WTC11 (cell line): ENCODE measurements at places on chromosomes 2 and 18.

DNA sequence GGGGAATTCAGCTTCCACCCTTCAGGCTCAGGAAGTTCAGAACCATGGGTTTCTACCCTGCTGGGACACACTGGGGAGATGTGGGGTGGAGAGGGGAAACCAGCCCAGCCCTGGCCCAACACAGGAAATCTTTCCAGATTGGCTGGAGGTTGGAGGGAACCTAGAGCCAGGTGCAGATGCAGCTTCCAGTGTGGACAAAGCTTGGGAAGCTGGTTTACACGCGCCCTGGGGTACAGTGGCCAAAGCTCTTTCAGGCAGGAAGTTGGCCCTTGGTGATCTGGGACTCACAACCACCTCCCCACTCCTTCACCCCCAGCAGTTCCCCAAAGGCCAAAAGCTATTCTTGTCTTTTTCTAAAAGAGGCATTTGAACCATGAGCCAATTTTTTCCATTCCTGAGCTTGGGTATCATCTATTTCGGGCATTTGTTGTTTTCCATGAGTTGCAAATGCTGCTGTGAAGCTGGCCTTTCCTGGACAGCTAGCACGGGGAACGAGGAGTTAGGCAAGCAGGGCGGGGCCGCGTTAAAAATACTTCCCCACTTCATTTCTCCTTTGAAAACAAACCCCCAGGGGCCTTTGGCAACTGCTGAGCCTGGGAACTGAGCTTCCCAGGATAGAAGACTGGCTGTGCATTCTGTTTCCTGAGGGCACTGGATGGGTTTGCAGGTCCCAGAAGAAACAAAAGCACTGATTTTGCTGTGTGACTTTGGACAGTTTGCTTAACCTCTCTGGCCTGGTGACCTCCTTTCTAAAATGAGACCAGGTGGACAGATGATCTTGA lies 3.1 kb upstream of the ARID5A start:
- no peak for DNase-seq

DNA sequence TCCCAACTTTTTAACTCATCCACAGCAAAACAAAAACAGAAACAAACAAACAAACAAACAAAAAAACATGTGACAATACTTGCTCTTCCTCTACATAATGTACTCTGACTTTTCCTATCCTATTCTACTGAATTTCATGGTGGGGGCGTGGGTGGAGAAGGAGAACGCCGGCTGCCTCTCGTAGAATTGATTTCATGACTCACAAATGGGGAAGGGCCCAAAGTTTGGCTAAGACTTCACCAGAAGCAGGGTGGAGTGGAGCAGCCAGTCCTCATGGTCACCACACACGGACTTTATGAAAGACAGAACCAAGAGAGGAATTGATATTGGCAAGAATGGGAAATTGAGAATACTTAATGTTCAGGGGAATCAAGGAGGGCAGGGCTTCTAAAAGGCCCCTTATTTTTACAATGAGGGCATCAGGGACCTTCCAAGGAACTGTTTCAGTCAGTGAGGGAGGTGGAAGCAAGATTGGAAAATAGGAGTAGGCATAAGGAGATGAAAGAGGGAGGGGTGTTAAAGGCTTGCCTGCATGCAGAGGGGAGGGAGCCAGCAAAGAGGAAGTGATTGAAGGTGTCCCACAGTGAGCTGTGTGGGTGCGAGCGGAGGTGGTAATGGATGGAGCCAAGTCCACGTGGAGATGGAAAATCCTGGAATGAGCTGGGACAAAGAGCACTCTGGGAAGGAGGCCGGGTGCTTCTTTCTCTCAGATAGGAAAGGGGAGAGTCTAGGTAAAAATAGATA lies 27.9 kb downstream of the MARCHF4 start:
- no peak for DNase-seq

GRCh38 chr2:135850892-135851668 lies 14.1 kb upstream of the LCT start:
- DNase-seq: no peak

DNA sequence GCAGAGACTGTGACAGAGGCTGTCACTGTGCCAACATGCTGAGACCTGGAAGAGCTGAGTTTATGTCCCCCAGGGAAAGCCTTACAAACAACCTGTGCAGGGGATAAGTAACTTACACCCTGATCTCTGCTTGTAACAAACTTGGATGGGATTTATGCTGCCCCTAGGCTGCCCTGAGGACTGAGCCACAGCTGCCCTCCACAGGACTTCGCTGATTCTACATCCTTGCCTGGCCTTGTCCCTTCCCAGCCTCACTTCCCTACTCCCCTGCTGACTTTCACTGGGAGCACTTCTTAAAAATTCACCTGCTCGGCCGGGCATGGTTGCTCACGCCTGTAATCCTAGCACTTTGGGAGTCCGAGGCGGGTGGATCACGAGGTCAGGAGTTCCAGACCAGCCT lies 45.9 kb upstream of the ASAP2 start:
- peak; percentile 35 for DNase-seq

GRCh38 chr18:39627936-39628335 lies 2062.3 kb upstream of the CELF4 start:
- no peak for DNase-seq

DNA sequence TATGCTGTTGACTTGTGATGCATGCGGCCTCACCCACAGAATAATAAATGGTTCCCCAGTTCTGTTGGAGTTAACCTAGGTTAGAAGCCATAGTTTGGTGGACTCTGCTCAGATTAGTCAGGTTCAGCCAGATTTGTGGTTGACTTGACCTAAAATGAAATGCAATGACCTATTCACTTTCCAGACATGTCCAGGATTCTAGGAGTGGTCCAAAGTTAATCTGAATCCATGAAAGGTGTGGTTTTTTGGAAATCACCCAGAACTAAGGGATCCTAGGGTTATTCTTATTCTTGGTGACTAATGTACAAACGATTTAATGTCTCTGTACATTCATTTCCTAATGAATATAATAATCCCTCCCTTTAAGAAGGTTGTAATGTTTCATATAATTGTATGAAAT lies 88.9 kb upstream of the RBBP8 start:
- DNase-seq: no peak

DNA sequence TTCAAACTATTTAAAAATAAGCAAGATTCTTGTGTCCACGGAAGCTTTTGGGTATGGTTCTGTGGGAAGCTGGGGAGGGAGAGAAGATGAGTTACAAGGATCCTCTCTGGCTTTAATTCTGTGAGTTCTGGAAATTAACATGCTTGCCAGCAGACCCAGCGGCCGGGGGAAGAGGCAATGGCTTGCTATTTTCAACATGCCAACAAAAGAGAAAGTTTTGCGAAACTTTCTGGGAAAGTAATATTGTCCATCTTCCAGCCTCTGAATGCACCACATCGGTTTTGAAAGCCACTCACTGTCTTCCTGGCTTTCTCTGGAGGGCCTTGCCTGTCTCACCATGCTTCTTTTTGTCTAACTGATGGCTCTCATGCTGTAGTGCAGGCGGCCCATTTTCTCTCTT lies 85.7 kb downstream of the EN1 start:
- no peak for DNase-seq

DNA sequence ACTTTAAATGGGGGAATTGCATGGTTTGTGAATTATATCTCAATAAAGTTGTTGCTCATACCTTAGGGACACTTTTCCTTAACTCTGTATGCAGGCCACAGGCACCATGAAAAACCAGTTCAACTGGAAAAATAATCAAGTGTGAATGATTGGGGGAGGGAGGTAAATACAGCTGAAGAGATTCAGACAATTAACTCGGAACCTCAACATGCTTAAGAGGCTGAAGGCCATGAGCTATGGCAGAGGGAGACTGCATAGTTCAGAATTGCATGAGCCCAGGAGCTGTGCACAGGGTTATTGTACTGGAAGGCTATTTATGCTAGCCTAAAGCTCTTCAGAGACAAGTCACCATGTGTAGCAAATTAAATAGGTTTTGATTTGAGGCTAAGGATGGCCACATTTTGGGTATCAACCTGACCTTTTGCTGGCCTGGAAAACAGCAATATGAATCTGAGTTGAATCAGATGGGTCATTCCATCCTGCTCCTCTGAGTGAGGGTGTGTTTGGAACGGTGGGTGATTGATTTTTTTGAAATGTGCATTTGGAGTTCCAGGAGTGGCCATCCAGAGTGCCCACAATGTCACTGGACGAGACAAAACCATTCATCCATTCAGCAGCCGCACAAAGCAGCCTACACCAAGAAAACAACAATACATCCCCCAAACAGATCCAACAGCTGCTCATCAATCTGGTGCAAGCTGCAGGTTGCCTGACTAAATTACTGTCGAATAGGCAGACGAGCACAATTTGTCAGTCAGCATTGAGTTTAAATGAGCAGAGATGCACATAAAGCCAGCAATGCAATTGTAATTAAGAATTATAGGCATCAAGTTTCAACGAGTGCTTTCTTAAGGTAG lies 42.5 kb downstream of the HRH4 start:
- DNase-seq: no peak

GRCh38 chr2:203126996-203127395 lies 111.8 kb upstream of the CYP20A1 start:
- DNase-seq: no peak

GRCh38 chr2:147614471-147614870 lies 230.4 kb upstream of the ACVR2A start:
- DNase-seq: no peak

GRCh38 chr2:126704434-126705160 lies 48.6 kb downstream of the GYPC start:
- no peak for DNase-seq
